Activated CD8-positive, alpha-beta memory T cell treated with anti-CD3 and anti-CD28 coated beads, Interleukin-2, amount 10 ng/mL, durations not matched to agents 7 days and 5 days (primary cell): ENCODE measurements at places on chromosomes 12 and 14. TPM values are rescaled to one million over a fixed set of nuclear protein-coding genes. Genes with fewer than 3 reads are reported as not detected.

DNA sequence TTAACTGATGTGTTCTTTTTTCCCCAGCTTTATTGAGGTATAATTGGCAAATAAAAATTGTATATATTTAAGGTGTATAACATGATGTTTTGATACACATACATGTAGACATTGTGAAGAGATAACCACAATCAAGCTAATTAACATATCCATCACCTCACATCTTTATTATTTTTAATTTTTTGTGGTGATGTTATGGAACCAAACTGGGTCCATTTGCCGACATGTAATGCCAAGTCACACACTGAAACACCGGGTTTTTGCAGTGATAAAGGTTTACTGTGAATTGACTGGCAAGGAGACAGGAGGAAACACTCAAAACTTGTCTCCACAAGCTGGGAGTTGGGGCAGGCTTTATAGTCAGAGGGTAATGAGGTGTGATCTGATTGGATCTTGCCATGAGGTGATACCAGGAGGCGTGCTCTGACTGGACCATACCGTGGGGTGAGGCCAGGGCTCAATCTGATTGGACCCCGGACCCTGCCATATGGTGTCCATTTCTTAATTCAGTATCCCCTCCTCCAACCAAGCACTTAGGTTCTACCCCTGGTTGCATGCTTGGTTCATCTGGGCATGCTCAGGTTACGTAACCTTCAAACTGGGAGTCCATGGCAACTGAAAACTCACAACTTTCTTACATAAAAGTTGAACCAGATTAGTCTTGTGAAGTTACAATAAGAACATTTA, 11.8 kb upstream of the WSCD2 start:
- DNase-seq = no peak
- peaks cover 8% of the 10 kb centered on the region for H3K4me1 ChIP-seq
- H3K27me3 ChIP-seq = peaks cover 10% of the 10 kb centered on the region
- no peaks in the 10 kb centered on the region for H3K36me3 ChIP-seq
- H3K27ac ChIP-seq = no peak overlapping the region

GRCh38 chr12:24888813-24889212, 60.1 kb downstream of the BCAT1 start:
- no peak for DNase-seq
- no peaks in the 10 kb centered on the region for H3K27me3 ChIP-seq
- no peak overlapping the region for H3K4me3 ChIP-seq
- no peak overlapping the region for H3K27ac ChIP-seq
- H3K4me1 ChIP-seq = no peaks in the 10 kb centered on the region

- peaks cover 35% of the 10 kb centered on the region for H3K27me3 ChIP-seq
- no peak overlapping the region for H3K4me3 ChIP-seq
Measured at GRCh38 chr12:76264611-76265012, 83.6 kb downstream of the BBS10 start.

DNA sequence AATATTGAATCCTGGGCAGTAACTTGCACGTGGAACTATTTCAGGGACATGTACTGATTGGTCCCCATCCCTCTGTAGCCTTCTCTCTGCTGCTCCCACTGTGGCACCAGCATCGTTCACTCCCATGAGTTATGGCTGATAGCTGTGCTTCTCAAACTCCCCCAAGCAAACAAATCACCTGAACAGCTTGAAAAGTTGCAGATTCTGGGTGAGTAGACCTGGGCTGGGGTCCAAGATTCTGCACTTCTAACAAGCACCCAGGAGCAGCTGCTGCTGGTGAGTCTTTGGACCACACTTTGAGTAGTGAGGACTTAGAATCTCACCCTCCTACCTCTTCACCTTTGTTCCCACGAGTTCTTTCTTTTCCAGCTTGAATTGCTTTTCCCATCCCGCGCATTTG, 49.4 kb upstream of the ZFP36L1 start:
- no peak overlapping the region for H3K27ac ChIP-seq
- H3K27me3 ChIP-seq = peaks cover 13% of the 10 kb centered on the region
- H3K4me1 ChIP-seq = peaks cover 15% of the 10 kb centered on the region
- no peak overlapping the region for H3K4me3 ChIP-seq
- no peaks in the 10 kb centered on the region for H3K36me3 ChIP-seq

- peak; percentile 38 for DNase-seq
- H3K36me3 ChIP-seq = peaks cover 69% of the 10 kb centered on the region
- peak overlapping the region; percentile 97 for H3K4me3 ChIP-seq
Measured at GRCh38 chr12:112908548-112908947, 1.8 kb downstream of the OAS1 start.

GRCh38 chr14:104726600-104727451, 2.8 kb downstream of the ADSS1 start:
- DNase-seq = no peak
- H3K4me3 ChIP-seq = no peak overlapping the region
- peaks cover 1% of the 10 kb centered on the region for H3K4me1 ChIP-seq
- H3K36me3 ChIP-seq = no peaks in the 10 kb centered on the region
- no peaks in the 10 kb centered on the region for H3K27me3 ChIP-seq

DNA sequence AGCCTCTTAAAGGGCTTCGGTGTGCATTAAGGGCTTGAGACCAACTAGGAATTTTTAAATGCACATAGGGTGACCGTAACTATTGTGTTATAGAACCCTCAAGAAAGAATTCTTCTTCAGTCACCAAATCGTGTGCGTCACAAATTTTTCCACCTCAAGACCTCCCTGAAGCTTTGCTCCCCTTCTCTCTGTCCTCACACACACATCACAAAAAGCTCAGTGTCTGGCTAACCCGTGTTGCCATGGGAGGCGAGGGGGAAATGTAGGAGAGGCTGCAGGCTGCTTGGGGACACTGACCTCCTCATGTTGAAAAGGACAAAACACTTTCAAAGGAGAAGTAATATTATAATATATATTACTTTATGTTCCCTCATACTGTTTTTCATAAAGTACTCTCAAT, 10.6 kb downstream of the SSPN start:
- DNase-seq = no peak
- no peaks in the 10 kb centered on the region for H3K36me3 ChIP-seq
- H3K4me3 ChIP-seq = no peak overlapping the region
- no peaks in the 10 kb centered on the region for H3K4me1 ChIP-seq
- no peak overlapping the region for H3K27ac ChIP-seq

DNA sequence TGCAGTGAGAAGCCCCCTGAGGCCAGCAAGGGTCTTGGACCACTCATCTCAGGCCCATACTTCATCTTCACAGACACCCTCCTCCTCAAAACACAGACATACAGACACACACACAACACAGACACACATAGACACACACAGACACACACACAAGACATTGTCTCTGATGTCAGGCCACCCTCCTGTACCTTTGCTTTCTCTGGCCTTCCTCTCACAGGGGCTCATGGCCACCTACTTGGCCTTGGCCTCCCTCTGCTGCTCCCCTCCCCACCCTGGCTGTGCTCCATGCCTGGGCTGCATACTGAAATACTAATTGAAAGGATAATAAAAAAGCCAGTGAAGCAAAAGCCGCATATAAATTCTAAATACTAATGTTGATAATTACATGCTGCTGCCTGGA, 1.6 kb upstream of the SYNDIG1L start:
- H3K36me3 ChIP-seq = no peaks in the 10 kb centered on the region
- peaks cover 52% of the 10 kb centered on the region for H3K27me3 ChIP-seq
- H3K4me3 ChIP-seq = no peak overlapping the region
- H3K4me1 ChIP-seq = peaks cover 2% of the 10 kb centered on the region
- no peak overlapping the region for H3K27ac ChIP-seq
- DNase-seq = no peak

- H3K4me3 ChIP-seq = no peak overlapping the region
- H3K27me3 ChIP-seq = peaks cover 2% of the 10 kb centered on the region
- H3K36me3 ChIP-seq = no peaks in the 10 kb centered on the region
- DNase-seq = no peak
- no peak overlapping the region for H3K27ac ChIP-seq
- H3K4me1 ChIP-seq = peaks cover 18% of the 10 kb centered on the region
Measured at GRCh38 chr12:19970116-19970515, 398.2 kb upstream of the PDE3A start.

DNA sequence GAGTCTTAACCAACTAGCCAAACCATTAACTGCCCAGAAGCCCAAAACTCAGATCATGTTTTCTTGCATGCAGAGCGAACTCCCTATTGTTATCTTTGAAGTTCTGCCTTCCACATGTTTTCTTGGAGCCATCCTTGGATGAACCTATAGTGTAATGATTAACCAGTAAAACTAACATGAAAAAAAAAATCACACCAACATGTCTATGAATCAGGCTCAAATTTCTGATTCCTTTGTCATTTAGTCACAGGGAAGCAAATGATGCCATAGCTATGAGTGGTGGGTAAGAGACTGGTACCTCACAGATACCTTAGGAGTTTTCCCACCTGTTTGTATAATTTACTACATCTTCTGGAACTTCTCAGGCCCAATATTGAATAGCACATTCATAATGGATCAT, 70.7 kb downstream of the PTPRO start:
- DNase-seq = no peak
- H3K4me1 ChIP-seq = no peaks in the 10 kb centered on the region
- no peaks in the 10 kb centered on the region for H3K27me3 ChIP-seq
- no peak overlapping the region for H3K27ac ChIP-seq

- peaks cover 4% of the 10 kb centered on the region for H3K36me3 ChIP-seq
- H3K4me3 ChIP-seq = peak overlapping the region; percentile 67
- peak; percentile 96 for DNase-seq
Measured at GRCh38 chr12:121128908-121129810, 3.5 kb upstream of the P2RX7 start.

- no peaks in the 10 kb centered on the region for H3K36me3 ChIP-seq
- no peaks in the 10 kb centered on the region for H3K4me1 ChIP-seq
- H3K27ac ChIP-seq = no peak overlapping the region
- no peak for DNase-seq
Measured at GRCh38 chr14:66772146-66772545, 264.2 kb downstream of the GPHN start.

GRCh38 chr12:102427543-102427941, 52.8 kb downstream of the IGF1 start:
- peaks cover 1% of the 10 kb centered on the region for H3K36me3 ChIP-seq
- H3K27ac ChIP-seq = no peak overlapping the region
- no peak for DNase-seq
- peaks cover 2% of the 10 kb centered on the region for H3K4me1 ChIP-seq

DNA sequence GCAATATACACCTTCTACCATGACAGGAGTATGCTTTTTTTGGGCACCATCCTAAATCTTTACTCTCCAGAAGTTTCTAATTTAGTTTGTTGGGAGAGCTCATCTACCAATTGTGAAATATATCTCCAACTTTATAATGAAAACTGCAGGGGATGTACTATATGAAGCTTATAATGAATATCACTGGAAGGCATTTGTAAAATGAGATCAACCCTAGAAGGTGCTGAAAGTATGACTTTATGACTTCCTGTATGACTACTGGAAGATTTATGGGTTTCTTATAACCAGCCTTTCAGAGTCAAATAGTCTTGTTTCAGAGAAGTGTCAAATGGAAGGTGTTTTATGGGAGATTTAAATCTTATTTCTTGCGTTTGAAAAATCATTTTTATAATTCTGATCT, 122.9 kb downstream of the MYRFL start:
- H3K27me3 ChIP-seq = peaks cover 6% of the 10 kb centered on the region
- no peaks in the 10 kb centered on the region for H3K36me3 ChIP-seq
- no peak overlapping the region for H3K4me3 ChIP-seq
- H3K4me1 ChIP-seq = no peaks in the 10 kb centered on the region
- no peak overlapping the region for H3K27ac ChIP-seq

DNA sequence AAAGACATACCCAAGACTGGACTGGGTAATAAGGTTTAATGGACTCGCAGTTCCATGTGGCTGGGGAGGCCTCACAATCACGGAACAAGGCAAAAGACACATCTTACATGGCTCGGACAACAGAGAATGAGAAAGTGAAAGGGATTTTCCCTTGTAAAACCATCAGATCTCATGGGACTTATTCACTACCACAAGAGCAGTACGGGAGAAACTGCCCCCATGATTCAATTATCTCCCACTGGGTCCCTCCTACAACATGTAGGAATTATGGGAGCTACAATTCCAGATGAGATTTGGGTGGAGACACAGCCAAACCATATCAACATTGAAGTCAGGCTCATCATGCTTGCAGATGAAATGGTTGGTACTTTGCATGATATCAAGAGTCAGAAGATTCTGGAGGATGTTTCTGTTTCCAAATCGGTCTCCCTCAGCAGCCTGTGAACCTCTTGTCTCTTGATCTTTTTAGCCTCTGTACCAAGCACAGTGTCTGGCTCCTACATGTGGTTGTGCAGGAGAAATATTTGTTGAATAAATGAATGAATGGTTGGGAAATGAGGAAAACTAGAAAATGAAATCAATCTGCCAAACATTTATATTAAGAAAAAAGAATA, 98.6 kb downstream of the VRK1 start:
- no peak for DNase-seq
- H3K27ac ChIP-seq = no peak overlapping the region
- no peaks in the 10 kb centered on the region for H3K4me1 ChIP-seq
- peaks cover 9% of the 10 kb centered on the region for H3K36me3 ChIP-seq
- H3K27me3 ChIP-seq = no peaks in the 10 kb centered on the region
- H3K4me3 ChIP-seq = no peak overlapping the region

DNA sequence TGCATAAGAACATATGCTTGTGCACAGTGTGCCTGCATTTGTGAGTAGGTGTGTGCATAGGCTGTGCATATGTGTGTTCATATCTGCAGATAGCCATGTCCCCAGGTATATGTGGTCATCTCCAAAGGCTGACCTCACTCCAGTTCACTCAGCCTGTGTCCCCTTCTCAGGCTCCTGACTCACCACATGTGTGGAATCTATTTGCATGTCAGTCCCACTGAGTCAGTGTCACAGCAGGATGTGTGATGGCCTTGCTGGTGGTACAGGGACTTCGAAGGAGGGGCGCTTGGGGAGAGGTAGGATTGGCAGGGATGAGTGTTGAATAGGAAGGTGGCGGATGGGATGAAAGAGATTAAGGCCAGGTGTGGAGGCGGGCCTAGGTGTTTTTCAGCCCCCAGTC, 35.5 kb downstream of the KRT80 start:
- H3K27ac ChIP-seq = no peak overlapping the region
- no peaks in the 10 kb centered on the region for H3K36me3 ChIP-seq
- H3K27me3 ChIP-seq = peaks cover 7% of the 10 kb centered on the region
- H3K4me3 ChIP-seq = no peak overlapping the region

Gene GPRC5D
- not detected for total RNA-seq

Gene TAS2R8
- total RNA-seq = not detected

Gene CLEC6A
- not detected for total RNA-seq

Gene RNF31
- 129 TPM for total RNA-seq

Gene C12orf50
- not detected for total RNA-seq

Gene ANKRD33
- total RNA-seq = not detected

Gene SLC25A47
- not detected for total RNA-seq

Gene HPD
- total RNA-seq = not detected

Gene PRIM1
- total RNA-seq = 65.3 TPM

Gene KRT82
- total RNA-seq = not detected

Gene CLEC2B
- total RNA-seq = 55.1 TPM

Gene DNAI7
- not detected for total RNA-seq

Gene SLC7A8
- 0.91 TPM for total RNA-seq

Gene ZNF384
- total RNA-seq = 76.4 TPM

Gene FLRT2
- not detected for total RNA-seq

Gene RIN3
- total RNA-seq = 122 TPM

Gene CLEC9A
- total RNA-seq = not detected
